Caco-2 (cell line): ENCODE measurements at places on chromosomes 11 and 22. TPM values are rescaled to one million over a fixed set of nuclear protein-coding genes. Genes with fewer than 3 reads are reported as not detected.

PANX3 gene
- not detected in 2 replicates for total RNA-seq

CLDN5 gene
- not detected in 2 replicates for total RNA-seq

CASP1 gene
- total RNA-seq = 0.86 and 1.4 TPM in 2 replicates

SLC5A4 gene
- total RNA-seq = not detected in 2 replicates

CTSW gene
- total RNA-seq = not detected in 2 replicates

ANO1 gene
- 5.8 and 8.4 TPM in 2 replicates for total RNA-seq

APOL5 gene
- total RNA-seq = not detected in 2 replicates

GRM5 gene
- not detected in 2 replicates for total RNA-seq

GRCh38 chr11:97506076-97506759 is 1116.4 kb downstream of the JRKL start:
- no peaks in the 10 kb centered on the region for H3K36me3 ChIP-seq
- H3K4me1 ChIP-seq = no peaks in the 10 kb centered on the region
- no peak overlapping the region for H3K4me3 ChIP-seq

DNA sequence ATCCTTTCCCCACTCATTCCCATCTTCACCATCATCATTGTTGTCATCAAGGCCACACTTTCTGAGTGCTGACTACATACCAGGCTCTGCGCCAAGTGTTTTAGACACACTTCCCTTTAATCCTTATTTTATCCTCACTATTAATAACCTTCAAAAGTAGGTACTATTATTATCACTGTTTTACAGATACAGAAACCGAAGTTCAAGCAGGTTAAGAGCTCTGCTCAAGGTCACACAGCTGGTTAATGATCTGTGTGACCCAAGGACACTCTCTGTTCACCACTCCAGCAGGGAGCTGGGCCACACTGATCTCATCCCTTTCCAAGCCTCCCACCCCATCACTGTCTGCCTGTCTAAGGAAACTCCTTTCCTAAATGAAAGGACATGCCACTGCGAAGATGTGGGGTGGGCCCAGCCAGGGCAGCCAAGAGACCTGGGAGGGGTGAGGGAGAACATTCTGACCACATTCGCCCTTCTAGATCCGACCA is 17.2 kb upstream of the TSKU start:
- no peak overlapping the region for H3K4me3 ChIP-seq

GRCh38 chr11:78465169-78465942 is 47.7 kb upstream of the GAB2 start:
- H3K4me1 ChIP-seq = no peaks in the 10 kb centered on the region
- H3K27me3 ChIP-seq = no peaks in the 10 kb centered on the region
- no peak for DNase-seq
- no peak overlapping the region for H3K4me3 ChIP-seq

GRCh38 chr11:73361953-73362776 is 14.0 kb upstream of the RELT start:
- H3K27me3 ChIP-seq = no peaks in the 10 kb centered on the region
- H3K36me3 ChIP-seq = peaks cover 22% of the 10 kb centered on the region
- H3K4me3 ChIP-seq = no peak overlapping the region
- H3K4me1 ChIP-seq = no peaks in the 10 kb centered on the region
- DNase-seq = no peak

GRCh38 chr11:2588809-2589537 is 110.8 kb downstream of the KCNQ1OT1 start:
- H3K27ac ChIP-seq = no peak overlapping the region
- H3K4me3 ChIP-seq = no peak overlapping the region
- no peak for DNase-seq

DNA sequence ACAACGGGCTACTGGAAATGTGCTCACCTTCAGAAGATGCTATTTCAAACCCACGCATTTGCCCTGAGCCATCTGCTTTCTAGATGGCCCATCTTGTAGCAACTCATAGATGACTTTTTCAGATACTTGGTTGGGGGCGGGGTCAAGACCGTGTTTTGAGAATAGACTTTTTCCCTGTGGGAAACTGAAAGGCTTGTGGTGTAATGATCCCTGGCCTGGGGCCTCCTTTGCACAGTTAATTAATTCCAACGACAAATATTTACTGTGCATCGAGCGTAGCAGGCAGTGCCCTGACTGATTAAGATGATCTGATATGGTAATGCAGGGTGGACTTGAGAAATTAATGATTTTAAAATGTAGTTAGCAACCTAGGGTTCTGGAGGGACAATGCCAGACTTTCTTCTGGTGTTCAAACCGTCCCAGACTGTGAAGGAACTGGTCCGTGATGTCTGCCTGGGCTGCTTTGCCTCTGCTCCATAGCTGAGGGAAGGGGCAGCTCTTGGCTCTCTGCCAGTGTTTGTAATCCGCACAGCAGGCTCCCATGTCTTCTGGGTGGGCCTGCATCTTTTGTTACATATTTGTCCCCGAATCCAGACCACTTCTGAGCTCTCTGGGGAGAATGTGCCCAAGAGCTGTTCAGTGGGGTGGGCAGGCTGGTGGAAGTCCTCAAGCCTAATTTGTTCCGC is 84.8 kb downstream of the ADAMTS15 start:
- H3K36me3 ChIP-seq = no peaks in the 10 kb centered on the region
- H3K4me3 ChIP-seq = no peak overlapping the region
- H3K27me3 ChIP-seq = no peaks in the 10 kb centered on the region
- peaks cover under 1% of the 10 kb centered on the region; the same call in 1 of the 2 replicates for H3K4me1 ChIP-seq

DNA sequence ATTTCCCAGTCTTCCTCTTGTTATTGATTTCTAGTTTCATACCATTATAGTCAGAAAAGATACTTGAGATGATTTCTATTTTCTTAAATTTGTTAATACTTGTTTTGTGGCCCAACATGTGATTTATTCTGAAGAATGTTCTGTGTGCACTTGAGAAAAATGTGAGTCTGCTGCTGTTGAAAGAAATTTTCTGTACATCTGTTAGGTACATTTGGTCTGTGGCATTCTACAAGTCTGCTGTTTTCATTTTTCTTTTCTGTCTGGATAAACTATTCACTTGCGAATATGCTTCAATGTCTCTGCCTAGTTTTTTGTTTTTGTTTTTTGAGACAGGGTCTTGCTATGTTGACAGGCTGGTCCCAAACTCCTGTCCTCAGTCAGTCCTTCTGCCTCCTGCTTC is 26.4 kb upstream of the LUZP2 start:
- H3K4me1 ChIP-seq = no peaks in the 10 kb centered on the region
- H3K27me3 ChIP-seq = no peaks in the 10 kb centered on the region
- no peak for DNase-seq
- no peak overlapping the region for H3K27ac ChIP-seq
- no peaks in the 10 kb centered on the region for H3K36me3 ChIP-seq

DNA sequence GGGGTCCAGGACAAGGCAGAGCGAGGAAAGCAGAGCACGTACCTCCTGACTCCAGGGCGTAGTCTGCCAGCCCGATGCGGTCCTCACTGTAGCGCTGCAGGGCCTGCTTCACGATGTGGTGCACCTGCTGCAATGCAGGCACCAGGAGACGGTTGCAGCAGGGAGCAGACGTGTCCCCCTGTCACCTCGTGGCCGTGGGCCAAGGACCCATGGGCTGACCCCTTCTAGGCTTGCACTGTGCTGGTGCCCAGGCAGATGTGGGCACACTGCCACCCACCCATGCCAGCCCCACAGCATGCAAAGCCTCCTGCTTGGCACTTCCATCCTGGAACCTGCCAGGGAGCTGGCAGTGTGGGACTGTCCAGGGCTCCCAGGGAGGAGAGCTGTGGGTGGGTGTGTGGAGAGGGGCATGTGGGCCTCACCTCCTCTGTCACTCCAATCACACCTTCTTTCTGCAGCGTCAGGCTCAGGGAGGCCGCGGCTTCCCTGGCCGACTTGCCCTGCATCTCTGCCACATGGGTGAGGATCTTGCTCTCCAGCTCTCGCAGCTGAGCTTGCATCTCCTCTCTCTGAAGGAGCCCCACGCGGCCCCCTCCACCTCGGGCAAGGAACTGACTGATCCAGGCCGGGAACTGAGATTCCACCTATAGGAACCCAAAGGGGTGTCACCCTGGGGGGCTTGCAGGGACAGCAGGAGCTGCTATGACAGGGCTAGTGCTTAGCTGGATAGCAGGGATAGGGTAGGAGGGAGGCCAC is 16.3 kb downstream of the SUN2 start:
- no peaks in the 10 kb centered on the region for H3K4me1 ChIP-seq
- no peak overlapping the region for H3K27ac ChIP-seq
- H3K36me3 ChIP-seq = peaks cover 1% of the 10 kb centered on the region
- H3K27me3 ChIP-seq = no peaks in the 10 kb centered on the region
- no peak overlapping the region for H3K4me3 ChIP-seq

DNA sequence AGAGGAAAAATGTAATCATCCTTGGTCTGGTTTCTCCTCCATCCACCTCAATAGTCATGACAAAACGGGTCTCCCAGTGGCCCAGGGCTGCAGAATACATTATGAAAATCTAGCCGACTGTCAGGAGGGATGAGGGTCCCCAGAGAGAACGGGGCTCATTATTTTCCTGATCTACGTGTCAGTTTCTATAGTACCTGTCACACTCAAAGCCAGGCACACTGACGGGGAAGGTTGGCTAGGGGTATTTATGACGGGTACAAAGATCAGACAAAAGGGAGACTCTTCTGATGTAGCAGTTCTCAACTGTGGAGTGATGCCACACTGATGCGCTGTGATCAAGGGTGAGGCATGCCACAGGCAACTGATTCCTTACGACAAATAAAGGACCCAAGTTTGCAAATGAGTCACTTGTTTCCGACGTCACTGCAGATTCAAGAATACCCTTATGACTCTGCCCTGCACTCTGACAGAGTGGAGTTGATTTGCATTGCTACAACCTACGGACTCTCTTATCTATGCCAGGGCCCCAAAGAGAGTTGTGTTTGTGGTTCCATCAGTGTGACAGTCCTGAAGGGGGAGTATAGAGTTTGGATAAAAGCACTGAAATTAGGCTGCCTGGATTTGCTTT is 188.2 kb upstream of the TBCEL start:
- H3K27ac ChIP-seq = no peak overlapping the region
- H3K4me1 ChIP-seq = no peaks in the 10 kb centered on the region
- no peak overlapping the region for H3K4me3 ChIP-seq
- peak; percentile 17 for DNase-seq
- no peaks in the 10 kb centered on the region for H3K36me3 ChIP-seq
- H3K27me3 ChIP-seq = no peaks in the 10 kb centered on the region

DNA sequence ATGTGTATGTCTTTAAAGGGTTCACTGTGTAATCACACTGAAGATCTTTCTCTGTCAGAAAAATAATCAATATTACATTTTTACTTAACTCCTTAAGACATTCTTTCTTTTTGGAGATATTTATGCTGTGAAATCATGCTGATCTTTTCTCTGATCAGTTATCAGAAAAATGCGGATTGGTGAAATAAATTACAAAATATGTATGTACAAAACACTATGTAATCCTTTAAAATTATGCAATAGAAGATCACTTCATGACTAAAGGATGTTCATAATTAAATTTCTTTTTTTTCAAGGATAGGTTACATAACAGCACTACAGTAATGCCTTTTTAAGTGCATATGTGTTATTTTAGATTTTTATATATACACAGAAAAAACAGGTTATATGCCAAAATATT is 24.7 kb downstream of the BTBD10 start:
- H3K27ac ChIP-seq = no peak overlapping the region
- no peaks in the 10 kb centered on the region; the same call in 1 of the 2 replicates for H3K36me3 ChIP-seq
- no peak overlapping the region for H3K4me3 ChIP-seq

DNA sequence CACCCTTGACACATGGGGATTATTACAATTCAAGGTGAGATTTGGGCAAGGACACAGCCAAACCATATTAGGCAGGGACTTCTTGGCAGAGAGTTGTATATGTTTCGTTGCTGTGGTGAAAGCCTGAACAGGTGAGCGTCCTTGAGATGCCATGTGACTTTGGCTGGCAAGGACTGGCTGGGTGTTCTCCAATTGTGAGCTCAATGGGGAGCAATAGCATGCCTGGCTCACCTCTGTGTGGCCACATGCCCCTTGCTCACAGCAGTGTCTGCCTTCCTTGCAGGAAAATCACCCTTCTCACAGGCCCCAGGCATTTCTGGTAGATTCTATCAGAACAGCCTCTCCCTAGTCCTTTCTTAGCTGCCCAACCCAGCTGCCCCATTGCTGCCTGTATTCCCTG is 105.5 kb downstream of the PARVA start:
- H3K27ac ChIP-seq = no peak overlapping the region
- H3K27me3 ChIP-seq = no peaks in the 10 kb centered on the region
- H3K36me3 ChIP-seq = no peaks in the 10 kb centered on the region
- no peak for DNase-seq

DNA sequence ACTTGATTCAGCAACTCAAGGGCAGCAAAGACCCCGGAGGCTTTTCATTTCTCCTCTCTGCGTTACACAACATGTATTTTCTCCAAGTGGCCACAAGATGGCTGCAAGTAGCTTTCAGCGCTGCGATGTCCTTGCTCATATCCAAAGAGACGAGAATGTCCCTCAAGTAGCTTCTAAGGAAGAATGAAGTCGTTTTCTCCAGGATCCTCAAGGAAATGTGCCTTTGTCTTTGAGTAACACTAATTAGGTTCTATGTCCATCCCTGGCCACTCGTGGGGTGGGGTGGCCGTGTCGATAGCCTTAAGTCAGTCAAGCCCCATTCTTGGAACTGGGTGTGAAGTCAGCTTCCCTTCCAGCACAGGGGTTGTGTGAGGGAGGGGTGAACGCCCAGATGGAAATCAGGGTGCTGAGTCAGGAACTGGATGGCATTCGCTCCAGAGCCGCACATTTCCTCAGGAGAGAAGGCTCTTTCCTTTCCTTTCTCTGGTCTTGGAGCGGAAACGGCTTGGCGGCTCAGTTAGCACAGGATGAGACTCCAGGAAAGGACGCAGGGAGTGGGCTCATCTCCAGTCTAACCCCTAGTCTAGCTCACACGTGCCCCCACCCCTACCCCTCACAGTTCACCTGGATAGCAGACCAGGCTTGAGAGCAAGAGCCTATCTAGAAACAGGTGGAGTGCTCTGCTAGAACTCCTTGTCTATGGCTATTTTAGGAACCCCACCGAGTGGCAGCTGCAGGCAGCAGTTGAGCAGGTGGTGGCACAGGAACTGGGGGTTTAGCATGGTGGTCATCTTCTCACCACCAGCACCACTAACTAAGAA is 44.3 kb downstream of the NNMT start:
- H3K4me3 ChIP-seq = no peak overlapping the region
- H3K27me3 ChIP-seq = no peaks in the 10 kb centered on the region
- no peak overlapping the region for H3K27ac ChIP-seq
- H3K36me3 ChIP-seq = no peaks in the 10 kb centered on the region

GRCh38 chr22:34214372-34214771 is 294.1 kb upstream of the LARGE1 start:
- DNase-seq = no peak
- H3K4me3 ChIP-seq = no peak overlapping the region
- H3K27me3 ChIP-seq = no peaks in the 10 kb centered on the region
- H3K27ac ChIP-seq = no peak overlapping the region
- H3K4me1 ChIP-seq = no peaks in the 10 kb centered on the region

- no peak overlapping the region for H3K4me3 ChIP-seq
- H3K4me1 ChIP-seq = no peaks in the 10 kb centered on the region
- H3K27me3 ChIP-seq = peaks cover 2% of the 10 kb centered on the region
- no peak overlapping the region for H3K27ac ChIP-seq
- no peaks in the 10 kb centered on the region for H3K36me3 ChIP-seq
These were observed 28.1 kb upstream of the IGSF9B start for GRCh38 chr11:133984828-133985227.
